ENCODE measurements at places on chromosomes 2 and 18. TPM values are rescaled to one million over a fixed set of nuclear protein-coding genes. Genes with fewer than 3 reads are reported as not detected.
A peak's percentile ranks its signal among the peaks of the same experiment; 100 is the strongest.

DNA sequence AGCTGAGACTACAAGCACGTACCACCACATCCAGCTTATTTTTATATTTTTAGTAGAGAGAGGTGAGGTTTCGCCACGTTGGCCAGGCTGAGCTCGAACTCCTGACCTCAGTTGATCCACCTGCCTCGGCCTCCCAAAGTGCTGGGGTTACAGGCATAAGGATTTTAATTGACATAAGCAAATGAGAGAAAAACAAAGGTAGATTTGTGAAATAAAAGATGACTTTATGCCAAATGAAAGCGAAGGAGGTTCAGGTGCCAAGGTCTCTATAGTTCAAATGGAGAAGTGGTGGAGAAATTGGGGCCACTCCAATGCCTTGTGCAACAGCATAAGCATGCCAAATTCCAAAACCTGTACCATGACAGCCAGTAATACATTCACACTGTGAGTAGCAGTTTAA is 180.6 kb downstream of the MREG start:
- no peak for DNase-seq

- no peak for DNase-seq
These were observed 90.7 kb upstream of the ITGA6 start for GRCh38 chr2:172336681-172337080.

Gene AKAIN1
- total RNA-seq: not detected

Gene UGT1A4
- not detected for total RNA-seq

- DNase-seq: no peak
These were observed 76.1 kb upstream of the MAPRE2 start for GRCh38 chr18:34965108-34965507.

DNA sequence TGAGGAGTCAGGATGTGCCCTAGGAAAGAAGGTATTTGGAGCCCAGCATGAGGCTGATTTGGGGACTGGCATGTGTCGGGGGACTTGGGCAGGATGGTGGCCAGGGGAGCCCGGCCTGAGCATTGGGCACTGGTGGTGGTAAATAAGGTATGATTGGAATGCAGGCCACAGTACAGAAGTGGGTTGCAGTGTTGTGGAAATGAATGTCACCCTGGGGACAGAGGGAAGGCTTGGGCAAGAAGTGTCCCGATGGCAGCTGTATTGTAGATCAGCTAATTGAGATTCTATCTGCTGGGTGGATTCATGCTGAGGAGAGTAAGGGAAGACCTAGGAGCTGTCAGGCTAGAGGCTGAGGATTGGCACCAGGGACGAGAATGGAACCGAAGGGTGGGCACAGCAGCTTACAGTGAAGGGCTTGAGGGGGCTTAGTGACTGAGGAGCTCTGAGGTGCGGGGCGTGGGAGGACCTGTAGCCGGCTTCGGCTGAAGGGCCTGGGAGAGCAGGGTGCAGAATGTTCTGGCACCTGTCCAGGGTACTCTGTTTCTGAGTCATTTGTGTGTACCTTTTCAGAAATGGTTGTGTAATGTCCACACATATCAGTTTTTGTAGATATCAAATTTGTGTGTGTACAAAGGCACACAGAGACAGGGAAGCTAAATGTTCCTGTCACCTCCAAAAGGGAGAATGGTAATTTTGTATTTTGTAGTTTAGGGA is 170.2 kb downstream of the PRKCE start:
- DNase-seq: no peak

- no peak for DNase-seq
These were observed 24.9 kb upstream of the PDCL3 start for GRCh38 chr2:100537918-100538317.

DNA sequence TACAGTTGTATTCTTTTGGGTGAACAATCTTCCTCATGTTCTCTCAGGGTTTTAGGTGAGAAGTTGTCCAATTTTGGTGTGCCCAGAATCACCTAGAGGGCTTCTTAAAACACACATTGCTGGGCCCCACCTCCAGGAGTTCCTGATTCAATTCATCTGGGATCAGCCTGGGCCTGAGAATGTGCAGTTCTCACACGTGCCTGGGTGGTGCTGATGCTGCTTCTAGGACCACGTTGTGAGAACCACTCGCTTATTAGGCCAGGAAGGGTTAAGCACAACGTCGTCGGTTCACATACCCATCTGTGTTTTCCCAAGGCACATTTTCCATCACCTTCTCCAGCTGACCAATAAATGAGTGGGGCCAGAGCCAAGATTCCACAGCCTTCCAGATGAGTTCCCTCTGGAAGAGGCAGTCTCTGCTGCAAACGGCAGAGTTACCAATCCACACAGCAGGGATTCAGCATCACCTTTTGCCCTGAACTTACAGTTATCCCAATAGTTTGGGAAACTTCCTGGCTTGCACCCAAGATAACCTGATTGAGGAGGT is 277.7 kb upstream of the HNRNPA3 start:
- no peak for DNase-seq

Gene NEUROD1
- not detected for total RNA-seq

Gene SIX3
- not detected for total RNA-seq

DNA sequence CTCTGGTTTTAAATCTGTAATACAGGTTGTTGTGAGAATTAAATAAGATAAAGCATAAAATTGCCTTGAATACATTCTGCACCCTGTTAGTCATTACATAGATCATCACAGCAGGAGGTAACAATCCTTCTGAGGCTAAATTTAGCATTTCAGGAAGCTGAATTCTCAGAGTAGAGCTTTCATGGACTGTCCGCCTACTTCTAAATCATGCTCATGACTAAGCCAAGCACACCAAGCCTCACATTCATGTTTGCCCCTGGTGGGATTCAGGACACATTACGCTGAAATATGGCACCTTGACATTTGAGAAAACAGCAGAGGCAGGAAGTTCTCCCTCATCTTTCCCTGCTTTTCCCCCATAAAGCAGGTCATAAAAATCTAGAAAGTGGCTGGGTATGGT is 16.6 kb upstream of the PIK3C3 start:
- DNase-seq: no peak

Gene GNAL
- total RNA-seq: 0.27 TPM

Gene PIEZO2
- 1.3 TPM for total RNA-seq

DNA sequence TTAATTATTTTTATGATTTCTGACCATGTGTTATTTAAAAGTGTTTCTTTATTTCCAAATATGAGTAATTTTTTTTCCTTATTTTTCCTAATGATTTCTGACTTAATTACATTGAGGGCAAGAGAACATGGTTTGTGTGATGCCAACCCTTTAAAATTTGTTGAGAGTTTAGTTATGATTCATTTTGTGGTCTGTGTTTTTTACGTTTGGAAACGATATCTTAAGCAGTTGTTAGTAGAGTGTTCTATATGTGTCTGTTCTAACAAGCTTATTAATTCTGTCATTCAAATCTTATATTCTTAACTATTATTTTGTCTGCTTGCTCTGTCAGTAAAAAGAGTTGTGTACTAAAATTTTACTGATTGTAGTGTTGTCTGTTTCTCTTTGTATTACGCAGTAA is 15.0 kb downstream of the NAB1 start:
- no peak for DNase-seq

GRCh38 chr2:207078186-207078798 is 87.5 kb downstream of the KLF7 start:
- no peak for DNase-seq

- DNase-seq: peak; percentile 26
These were observed 42.5 kb downstream of the LRRC30 start for GRCh38 chr18:7273301-7273921.

Gene SMAD7
- 8.3 TPM for total RNA-seq

DNA sequence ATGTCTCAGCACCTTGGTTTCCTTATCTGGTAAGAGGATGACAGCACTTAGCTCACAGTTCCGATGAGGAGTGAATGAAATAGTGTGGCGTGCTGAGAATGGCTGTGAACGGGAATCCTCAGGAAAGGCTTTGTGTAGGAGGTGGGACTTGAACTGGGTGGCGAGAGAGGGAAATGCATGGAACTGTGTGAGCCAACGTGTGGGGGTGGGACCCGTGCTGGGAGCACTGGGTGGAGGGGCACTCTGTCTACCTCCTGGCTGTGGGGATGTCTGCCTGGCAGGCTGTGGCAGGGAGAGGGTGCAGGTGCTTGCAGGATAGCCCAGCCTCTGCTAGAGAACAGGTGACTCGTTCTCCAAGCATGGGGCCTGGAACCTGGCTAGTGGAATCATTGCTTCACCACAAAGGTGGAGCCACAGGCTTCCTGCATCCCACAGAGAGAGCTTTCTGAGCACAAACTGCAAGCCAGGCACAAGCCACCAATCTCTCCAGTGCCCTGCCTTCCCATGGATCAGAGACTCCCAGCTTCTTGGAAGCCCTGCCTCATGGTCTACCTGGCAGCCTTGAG is 145.2 kb downstream of the CELF4 start:
- no peak for DNase-seq

Gene SCRN3
- total RNA-seq: 17.5 TPM

GRCh38 chr18:12968619-12969018 is 20.8 kb downstream of the SEH1L start:
- DNase-seq: no peak

GRCh38 chr2:188695953-188696352 is 278.2 kb upstream of the COL3A1 start:
- no peak for DNase-seq

Gene BUB1
- 6.2 TPM for total RNA-seq

- no peak for DNase-seq
These were observed 43.1 kb upstream of the LONRF2 start for GRCh38 chr2:100365434-100365833.

- no peak for DNase-seq
These were observed 52.0 kb upstream of the LAMA1 start for GRCh38 chr18:7169601-7170000.

DNA sequence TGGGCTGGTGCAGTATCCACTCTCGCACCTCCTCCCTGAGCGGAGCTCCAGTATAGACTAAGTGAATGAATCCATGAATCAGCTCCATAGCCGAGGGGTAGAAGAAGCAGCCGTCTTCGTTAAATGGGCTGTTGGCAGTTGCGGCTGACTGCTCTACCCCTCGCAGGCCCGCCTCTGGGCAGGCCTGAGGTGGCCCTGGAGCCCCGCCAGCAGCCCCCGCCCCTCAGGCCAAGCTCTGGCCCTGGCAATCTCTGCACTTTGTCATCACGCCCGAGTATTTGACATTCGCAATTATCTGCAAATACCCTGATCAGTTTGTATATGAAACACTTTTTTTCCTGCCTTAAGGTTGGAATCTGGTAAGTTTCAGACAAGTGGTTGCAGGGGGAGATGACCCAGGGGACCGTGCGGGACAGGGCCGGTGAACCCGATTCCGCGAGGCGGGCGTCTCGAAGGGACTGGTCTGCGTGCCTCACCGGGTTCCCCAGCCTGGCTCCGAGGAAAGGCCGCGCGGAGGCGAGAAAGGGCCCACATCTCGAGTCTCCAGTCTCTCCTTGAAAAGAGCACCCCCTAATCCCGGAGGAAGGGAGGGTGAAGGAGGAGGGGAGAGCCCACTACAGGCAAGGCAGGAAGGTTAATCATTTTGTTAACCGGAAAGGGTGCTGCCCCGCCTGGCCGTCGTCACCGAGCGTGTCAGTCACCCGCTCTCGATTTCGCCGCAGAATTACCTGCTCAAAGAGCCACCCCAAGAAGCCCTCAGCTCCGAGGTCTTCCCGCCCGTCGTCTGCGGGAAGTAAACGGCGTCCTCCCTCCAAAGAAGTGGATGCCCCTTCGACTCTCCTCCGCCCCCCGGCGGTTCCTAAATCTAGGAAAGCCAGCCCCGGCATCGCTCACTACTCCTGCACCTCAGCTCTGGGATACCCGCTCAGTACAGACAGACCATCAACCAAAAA is 11.1 kb upstream of the SATB2 start:
- DNase-seq: no peak

Gene SERPINB2
- 0.27 TPM for total RNA-seq

DNA sequence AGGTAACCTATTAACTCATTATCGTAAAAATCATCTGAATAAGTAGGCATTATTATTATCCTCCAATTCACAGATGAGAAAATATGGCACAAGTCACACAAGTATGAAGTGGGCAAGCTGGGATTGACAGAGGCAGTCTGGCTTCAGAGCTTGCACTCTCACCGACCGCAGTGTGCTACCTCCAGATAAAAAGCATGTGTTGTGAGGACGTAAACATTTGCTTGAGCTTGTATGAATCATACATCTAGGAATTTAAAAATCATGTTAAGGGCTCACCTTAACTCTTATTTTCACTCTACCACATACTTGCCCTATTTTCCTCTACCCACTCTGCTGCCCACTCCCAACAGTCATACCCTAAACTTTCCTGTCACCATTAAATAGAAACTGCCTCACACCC is 65.3 kb upstream of the AMMECR1L start:
- DNase-seq: no peak

Gene MAP4K4
- 19.7 TPM for total RNA-seq

Gene ANKRD62
- total RNA-seq: not detected

GRCh38 chr2:160141912-160142311 is 58.2 kb downstream of the ITGB6 start:
- no peak for DNase-seq

All from hematopoietic multipotent progenitor cell (in vitro differentiated cells).